ENCODE measurements at places on chromosomes 2 and 18.
A peak's percentile ranks its signal among the peaks of the same experiment; 100 is the strongest.

DNA sequence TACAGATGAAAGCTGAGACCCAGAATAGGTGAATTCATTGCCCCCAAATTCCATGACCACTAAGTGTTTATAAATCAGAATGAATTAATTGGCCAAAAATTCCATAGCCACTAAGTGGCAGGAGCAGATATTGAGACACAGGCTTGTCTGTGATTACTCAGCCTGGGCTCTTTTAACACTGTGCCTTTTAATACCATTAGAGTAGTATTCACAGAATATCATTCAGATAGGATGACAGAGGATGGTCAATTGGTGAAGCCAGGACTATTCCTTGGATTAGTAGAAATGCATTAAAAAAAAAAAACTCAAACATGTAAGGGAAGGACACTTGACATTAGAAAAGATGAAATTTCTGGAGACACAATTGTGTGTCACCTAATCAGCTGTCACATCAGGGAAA, 698.6 kb downstream of the DCC start:
- no peak for DNase-seq

GRCh38 chr2:152563764-152564163, 153.5 kb downstream of the PRPF40A start:
- no peak for DNase-seq

DNA sequence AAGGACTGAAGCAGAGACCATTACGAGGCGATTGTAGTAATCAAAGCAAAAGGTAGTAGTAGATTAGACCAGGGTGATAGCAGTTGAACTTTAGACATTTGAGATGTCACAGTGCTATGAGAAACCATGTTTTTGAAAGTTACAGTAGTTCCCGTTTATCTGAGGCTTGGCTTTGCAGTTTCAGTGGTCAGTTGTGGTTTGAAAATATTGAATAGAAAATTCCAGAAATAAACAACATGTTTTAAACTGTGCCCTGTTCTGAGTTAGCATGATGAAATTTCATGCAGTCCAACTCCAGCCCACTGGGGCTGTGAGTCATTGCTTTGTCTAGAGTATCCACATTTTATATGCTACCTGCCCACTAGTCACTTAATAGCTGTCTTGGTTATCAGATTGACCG, 47.5 kb downstream of the ZNF638 start:
- DNase-seq, result peak; percentile 89

DNA sequence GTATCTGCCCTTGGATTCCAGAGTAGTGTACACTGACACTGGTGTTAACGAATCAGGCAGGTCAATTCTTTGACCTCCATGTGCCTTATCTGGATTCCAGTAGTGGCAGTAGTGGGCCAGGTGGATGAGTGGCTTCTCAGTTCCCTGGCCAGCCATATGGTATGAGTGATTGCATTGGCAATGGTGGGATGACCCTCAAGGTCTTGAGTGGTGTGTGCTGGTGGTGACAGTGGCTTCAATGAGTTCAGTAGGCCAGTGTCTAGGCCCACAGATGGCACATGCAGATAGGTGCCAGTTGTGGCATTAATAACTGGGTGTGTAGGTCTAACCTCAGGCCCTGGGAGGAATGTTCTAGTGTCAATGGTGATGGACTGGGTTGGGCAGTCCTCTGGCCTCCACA, 674.1 kb upstream of the NXPH2 start:
- no peak for DNase-seq

GRCh38 chr2:16765356-16765755, 99.7 kb upstream of the CYRIA start:
- DNase-seq, result no peak

DNA sequence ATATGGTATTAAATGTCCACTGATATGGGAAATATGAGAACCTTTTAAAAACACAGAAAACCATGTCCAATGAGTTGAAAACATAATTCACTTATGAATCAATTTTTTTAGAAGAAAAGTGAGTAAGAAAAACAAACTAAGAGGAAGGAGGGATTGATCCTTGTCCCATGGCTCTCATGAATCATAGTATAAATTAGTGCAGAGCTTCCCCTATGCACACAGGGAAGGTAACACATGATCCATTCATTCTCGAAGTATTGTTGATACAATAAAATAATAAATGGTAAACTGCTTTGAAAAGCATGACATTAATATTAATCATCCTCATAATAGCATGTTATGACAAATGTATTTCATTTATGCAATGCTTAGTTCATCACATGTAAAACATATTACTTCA, 872.0 kb upstream of the CNTNAP5 start:
- no peak for DNase-seq

GRCh38 chr2:191051825-191052778, 38.1 kb upstream of the STAT1 start:
- peak; percentile 74 for DNase-seq

- DNase-seq, result no peak
Measured at GRCh38 chr2:200158647-200159356, 147.7 kb upstream of the SPATS2L start.

DNA sequence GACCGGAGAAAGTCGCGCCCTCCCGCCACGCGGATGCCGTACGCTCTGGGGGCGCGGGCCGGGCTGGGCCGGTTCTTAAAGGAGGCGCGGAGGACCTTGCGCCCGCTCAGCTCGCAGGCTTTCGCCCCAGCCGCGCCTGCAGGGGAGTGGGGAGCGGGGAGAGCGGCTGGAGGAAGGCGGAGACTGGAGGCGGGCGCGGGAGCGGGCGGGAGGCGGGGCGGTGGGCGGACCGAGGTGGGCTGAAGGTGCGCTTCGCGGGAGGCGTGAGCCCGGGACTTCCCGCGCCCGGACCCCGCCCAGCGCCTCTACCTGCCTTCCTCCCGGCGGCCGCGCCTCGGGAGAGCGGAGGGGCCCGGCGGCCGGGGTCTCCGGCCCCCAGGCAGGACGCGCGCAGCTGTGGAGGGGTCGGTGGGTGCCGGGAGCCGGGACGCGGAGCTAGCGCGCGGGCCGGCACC, at the start of gene ADRA2B:
TSS of gene ADRA2B (minus strand) at position 148 of the 455 bp plus-strand sequence. CDS start 422 bp downstream, outside the sequence.
- DNase-seq, result peak; percentile 7

Data from amniotic epithelial cell (primary cell).